ENCODE measurements at places on chromosomes 11 and 22.

DNA sequence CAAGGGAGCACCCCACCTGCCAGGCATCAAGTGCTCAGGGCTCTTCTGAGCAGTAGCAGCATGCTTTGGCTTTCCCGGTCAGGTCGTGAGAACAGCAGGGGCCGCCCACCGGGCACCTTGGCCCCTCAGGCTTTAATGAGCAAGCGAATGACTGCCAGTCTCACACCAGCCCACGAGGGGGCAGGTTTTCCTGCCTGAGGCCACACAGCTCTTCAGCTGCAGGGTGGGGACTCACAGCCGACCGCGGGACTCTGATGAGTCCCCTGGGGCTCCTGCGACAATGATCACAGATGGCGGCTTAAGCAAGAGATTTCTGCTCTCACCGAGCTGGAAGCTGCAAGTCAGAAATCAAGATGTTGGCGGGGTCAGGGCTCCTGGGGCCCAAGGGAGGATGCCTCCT is 14.3 kb upstream of the FGF19 start:
- no peak for DNase-seq

GRCh38 chr11:100789500-100789899 is 102.4 kb downstream of the ARHGAP42 start:
- no peak for DNase-seq

DNA sequence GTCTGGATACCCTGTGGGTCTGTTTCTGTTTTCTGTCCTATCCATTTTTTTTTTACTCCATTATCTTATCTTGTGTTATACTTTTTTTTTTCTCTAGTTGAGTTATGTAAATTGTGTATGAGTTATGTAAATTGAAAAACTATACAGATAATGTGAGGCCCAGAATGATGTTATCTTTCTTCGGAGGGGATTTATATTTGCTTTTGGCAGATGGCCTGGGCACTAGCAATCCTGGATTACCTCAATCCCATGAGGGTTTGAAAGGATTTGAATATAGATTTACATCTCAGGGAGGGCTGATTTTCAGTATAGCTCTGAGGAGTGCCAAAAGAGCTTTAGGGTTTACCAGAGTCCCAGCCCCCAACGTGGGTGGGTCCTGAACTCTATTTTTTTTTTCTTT is 71.0 kb downstream of the CSTPP1 start:
- no peak for DNase-seq

GRCh38 chr22:26690654-26691376 is 33.4 kb downstream of the MIAT start:
- no peak for DNase-seq

- DNase-seq: no peak
These were observed 586.4 kb downstream of the BRD1 start for GRCh38 chr22:49241174-49241851.

- no peak for DNase-seq
These were observed 63.4 kb downstream of the CACNG2 start for GRCh38 chr22:36640106-36640672.

- no peak for DNase-seq
These were observed 20.4 kb downstream of the SERPINH1 start for GRCh38 chr11:75582506-75582894.

DNA sequence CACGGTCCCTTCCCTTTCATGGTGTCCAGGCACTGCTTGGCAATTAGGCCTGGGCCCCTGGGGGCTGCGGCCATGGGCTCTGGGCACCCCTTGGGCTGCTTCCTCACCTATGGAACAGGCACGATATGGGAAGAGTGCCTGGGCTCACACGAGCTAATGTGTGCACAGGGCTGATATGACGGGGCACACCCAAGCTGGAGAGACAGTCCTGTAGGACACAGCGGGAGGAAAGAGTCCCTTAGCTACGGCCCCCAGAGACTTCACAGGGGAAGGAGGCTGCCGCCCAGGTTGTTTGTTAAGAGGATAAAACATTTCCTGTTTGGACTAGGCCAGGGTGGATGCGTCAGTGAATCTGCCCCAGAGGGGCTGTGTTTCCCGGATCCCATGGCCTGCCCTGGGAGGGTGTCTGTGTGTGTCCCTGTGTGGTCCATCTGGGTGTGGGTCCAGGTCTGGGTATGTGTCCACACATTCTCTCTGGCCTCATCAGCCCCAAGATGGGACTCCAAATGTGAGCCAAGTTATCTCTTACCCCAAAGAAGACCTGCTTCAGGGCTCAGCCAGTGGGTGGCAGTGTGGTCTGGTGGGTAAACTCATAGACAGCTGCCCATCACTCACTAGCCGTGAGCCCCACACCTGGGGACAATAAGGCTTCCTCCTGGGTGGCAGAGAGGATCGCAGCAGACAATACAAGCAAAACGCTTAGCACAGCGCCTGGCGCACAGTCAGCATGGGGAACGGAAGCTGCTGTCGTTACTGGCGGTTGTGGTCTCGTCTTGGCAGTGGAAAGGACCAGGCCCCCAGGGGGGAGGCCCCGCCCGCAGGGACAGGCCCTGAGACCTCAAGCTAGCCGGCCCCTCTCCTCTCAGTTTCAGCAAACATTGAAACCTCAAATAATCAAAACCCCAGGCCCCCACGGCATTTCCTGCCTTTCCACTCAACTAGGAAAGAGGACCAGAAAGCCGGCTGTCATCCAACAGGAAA is 3.2 kb upstream of the EMID1 start:
- peak; percentile 70 for DNase-seq

DNA sequence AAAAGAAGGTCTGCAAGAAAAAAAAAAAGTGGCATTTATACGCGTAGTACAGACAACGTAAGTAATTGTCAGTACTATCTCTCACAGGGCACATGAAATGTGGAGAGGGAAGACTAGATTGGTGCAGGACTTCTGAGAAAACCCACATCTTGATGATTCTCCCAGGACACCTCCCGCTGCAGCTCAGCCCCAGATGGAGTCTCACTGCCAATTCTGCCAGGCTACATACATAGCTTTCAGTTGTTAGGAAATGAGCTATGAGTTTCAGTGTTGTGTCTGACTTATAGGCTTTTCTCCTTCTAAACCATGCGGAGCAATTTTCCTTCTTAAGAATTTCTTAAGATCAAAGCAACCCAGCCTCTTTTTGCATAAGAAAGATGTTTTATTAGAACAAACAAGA is 9.6 kb downstream of the OR5A2 start:
- DNase-seq: no peak

Measured in activated CD4-positive, CD25-positive, alpha-beta regulatory T cell treated with anti-CD3 and anti-CD28 coated beads, Interleukin-2, amount 50 U/mL, for 72 hours (primary cell).